Central memory CD8-positive, alpha-beta T cell (primary cell): ENCODE measurements at places on chromosomes 4 and X.

- peaks cover 8% of the 10 kb centered on the region for H3K4me1 ChIP-seq
- no peak within 1 kb of the TSS for H3K27ac ChIP-seq
- no peak for DNase-seq
- H3K36me3 ChIP-seq = peaks cover 2% of the 10 kb centered on the region
- peaks cover 69% of the 10 kb centered on the region for H3K27me3 ChIP-seq
These were observed at the start of gene OTOP1 for GRCh38 chr4:4226606-4227438. Gene OTOP1 (minus strand): TSS chr4:4226929. CDS start chr4:4226864, 65 bp downstream.

DNA sequence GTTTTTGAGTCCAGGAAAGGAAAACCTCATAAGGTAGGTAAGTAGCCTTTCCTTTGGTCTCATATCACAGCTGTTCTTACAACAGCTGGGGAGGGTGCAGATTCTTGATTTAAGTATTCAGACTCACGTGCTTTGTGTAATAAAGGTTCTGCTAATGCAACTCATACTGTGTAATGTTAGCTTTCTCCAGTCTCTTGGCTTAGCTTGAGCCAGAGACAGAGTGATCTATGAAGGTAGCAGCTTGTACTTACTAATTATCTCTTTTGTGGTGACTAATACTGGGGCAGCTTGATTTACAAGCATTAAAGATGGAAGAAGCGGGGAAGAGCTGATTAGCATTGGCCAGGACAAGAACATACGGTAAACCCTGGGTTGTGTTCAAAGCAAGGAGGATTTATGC is 80.3 kb downstream of the LNX1 start:
- peaks cover 2% of the 10 kb centered on the region for H3K36me3 ChIP-seq
- H3K27ac ChIP-seq = no peak overlapping the region
- DNase-seq = no peak
- no peak overlapping the region for H3K4me3 ChIP-seq
- no peaks in the 10 kb centered on the region for H3K4me1 ChIP-seq
- peaks cover 49% of the 10 kb centered on the region for H3K27me3 ChIP-seq

- no peaks in the 10 kb centered on the region for H3K36me3 ChIP-seq
- peaks cover 34% of the 10 kb centered on the region for H3K27me3 ChIP-seq
- H3K4me1 ChIP-seq = no peaks in the 10 kb centered on the region
- no peak for DNase-seq
- H3K27ac ChIP-seq = no peak overlapping the region
These were observed 113.0 kb upstream of the TLR3 start for GRCh38 chr4:185955826-185956543.

DNA sequence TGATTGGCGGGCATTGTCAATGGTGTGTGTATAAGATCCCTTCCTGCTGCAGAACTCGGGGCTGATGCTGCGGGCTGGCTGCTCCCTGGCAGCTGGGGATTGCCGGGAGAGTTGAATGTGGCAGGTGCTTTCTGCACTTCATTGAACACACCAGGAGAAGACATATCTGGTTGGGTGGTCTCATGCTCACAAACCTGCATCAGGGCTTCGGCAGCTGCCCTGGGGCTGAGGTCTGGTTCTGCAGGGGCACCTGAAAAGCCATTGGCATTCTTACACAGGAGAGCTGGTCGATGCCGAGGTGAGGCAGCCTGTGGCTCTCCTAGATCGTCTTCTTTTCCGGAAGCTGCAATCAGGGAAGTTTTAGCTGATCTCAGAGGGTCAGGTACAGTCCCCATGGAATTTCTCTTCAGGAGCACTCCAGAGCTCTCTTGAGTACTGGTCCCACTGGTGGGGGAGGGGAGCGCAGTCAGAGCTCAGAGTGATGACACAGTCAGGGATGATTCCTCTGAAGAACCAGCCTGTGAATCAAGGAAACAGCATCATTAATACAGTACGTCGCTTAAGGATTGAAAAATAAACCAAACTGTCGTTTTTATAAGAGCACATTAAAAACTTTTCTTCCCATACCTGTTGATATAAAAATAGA is 57.8 kb downstream of the GPRIN3 start:
- no peak for DNase-seq
- no peak overlapping the region for H3K27ac ChIP-seq
- H3K27me3 ChIP-seq = no peaks in the 10 kb centered on the region
- H3K36me3 ChIP-seq = peaks cover 36% of the 10 kb centered on the region

DNA sequence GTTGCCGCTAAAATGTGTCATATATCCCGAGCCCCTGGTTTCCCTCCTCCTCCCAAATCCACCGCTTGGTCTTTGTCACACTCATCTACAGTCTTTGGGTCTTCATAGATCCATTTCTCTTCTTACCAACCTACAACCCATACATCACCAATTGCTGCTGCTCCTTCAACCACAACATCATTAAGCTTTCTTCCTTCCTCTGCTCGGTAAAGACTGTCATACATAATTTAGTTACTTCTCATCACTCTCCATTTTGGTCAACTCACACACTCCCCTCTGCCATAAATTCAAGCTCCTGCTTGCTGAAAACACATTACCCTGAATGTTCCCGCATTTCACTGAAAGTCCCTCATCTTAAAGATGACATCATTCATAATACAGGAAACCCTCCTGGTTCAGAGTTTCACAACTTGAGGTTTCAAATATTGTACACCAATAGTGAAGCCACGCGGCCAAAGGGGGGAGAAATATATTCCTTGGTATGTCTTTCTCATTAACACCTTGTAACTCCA is 1.7 kb upstream of the DCTD start:
- H3K4me1 ChIP-seq = peaks cover 36% of the 10 kb centered on the region
- peaks cover 17% of the 10 kb centered on the region for H3K36me3 ChIP-seq
- H3K27ac ChIP-seq = peak overlapping the region; percentile 92

DNA sequence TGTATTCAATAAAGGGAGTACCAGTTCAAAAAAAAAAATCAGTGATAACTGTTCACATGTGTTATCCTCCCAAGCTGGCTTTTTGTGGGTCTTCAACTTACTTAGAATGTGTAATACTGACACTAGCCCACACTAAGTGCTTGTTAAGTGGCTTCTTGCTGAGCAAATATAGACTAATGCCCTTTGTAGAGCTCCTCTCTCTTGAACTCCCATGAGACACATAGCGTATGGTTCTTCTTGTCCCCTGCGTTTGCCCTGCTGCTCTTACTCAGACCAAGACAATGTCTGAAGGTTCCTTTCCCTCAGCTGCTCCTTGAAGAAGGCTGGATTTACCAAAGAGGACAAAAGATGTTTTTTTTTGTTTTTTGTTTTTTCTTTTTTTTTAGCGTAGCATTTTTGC is 110.9 kb downstream of the FRAS1 start:
- no peak for DNase-seq
- no peak overlapping the region for H3K27ac ChIP-seq
- H3K4me1 ChIP-seq = peaks cover 5% of the 10 kb centered on the region
- peaks cover 13% of the 10 kb centered on the region for H3K27me3 ChIP-seq

- no peak for DNase-seq
- H3K4me1 ChIP-seq = no peaks in the 10 kb centered on the region
- H3K4me3 ChIP-seq = no peak overlapping the region
- no peaks in the 10 kb centered on the region for H3K36me3 ChIP-seq
- H3K27ac ChIP-seq = no peak overlapping the region
- H3K27me3 ChIP-seq = no peaks in the 10 kb centered on the region
These were observed 124.6 kb upstream of the ACSL4 start for GRCh38 chrX:109857584-109858228.

DNA sequence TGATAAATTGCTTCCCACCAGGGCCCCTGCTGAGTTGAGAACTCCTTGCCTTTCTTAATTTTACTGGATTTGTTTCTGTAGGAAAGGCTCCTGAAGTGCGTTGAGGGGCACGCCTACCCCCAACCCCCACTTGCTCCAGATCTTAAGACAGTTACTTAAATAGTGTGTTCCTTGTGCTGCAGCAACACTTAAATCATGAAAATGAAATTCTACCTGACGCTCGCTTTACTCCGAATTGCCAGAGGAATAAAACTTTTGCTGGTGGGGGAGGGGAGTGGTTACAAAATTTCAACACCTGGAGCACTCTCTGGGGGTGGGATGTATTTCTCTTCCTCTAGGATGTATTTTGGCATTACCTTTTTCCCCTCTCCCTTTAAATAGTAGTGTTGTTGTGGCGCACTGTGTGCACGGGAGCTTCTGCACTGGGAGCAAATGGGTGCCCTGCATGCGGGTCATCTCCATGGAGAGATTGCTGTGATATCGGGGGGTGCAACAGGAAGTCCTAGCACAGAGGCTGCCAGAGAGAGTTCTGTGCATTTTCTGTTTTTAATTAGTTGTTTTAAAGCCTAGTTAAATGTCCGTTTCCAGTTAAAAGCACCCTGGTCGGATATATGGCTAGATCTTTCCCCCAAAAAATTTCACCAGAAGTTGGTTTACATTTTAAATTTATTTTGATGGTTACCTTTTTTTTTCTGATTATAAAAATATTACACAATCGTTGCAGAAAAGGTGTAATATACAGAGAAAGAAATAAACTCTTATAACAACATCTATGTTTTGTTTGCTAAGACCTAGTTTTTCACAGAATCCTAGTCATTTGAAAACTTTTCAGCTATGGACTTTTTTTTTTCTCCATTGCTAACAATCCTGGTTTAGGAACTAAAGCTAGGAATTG is 207.7 kb downstream of the SOWAHB start:
- no peak overlapping the region for H3K27ac ChIP-seq
- H3K36me3 ChIP-seq = no peaks in the 10 kb centered on the region
- DNase-seq = no peak
- peaks cover 6% of the 10 kb centered on the region for H3K4me1 ChIP-seq
- peaks cover 75% of the 10 kb centered on the region for H3K27me3 ChIP-seq

DNA sequence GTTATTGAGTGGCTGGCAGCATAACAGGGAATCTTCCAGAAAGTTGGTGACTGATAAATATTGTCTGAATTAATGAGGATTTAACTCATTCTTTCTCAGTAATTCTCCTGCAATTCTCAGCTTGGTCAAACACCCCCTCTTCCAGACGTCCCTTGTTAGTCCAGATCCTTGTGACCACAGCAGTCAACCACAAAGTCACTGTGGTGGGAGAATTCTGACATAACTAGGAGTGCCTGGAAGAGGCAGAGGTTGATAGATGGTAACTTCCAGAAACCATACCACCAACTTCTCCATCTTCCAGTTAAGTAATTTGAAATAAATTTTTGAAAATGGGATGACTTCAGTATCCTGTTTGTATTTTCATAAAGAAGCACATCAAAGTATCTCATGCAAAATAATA is 90.1 kb downstream of the CEP44 start:
- no peak for DNase-seq
- H3K4me3 ChIP-seq = no peak overlapping the region
- H3K27me3 ChIP-seq = peaks cover 13% of the 10 kb centered on the region
- H3K4me1 ChIP-seq = no peaks in the 10 kb centered on the region
- H3K36me3 ChIP-seq = no peaks in the 10 kb centered on the region
- no peak overlapping the region for H3K27ac ChIP-seq
